ENCODE measurements at places on chromosomes 5 and 9.

GRCh38 chr9:129282272-129282671 is 104.2 kb upstream of the IER5L start:
- no peak for DNase-seq

GRCh38 chr5:32686799-32687498 is 24.2 kb upstream of the NPR3 start:
- no peak for DNase-seq

GRCh38 chr5:126219616-126220015 is 203.6 kb upstream of the GRAMD2B start:
- DNase-seq = no peak

- no peak for DNase-seq
Observed at GRCh38 chr5:71576241-71576640, 10.9 kb upstream of the MCCC2 start.

DNA sequence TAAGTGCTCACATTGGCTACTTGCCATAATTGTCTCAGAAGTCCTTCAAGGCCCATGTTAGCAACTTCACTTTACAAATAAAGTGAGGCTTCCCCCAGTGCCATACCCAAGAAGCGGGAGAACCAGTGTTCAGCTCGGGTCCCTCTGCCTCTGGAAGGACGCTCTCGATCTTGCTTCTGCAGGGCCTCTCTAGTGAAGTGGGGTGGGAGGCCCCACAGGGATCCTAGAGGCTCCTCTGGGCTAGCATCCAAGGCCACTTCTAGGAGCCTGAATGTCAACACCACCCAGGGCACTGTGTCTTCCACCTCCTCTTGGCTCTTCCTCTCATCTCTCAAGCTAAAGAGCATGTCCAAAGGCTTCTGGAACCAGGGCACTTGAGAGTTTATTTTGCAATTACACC is 282.5 kb downstream of the GADD45G start:
- DNase-seq = no peak

GRCh38 chr9:112408819-112409218 is 28.9 kb downstream of the HSDL2 start:
- no peak for DNase-seq

GRCh38 chr9:116163293-116164055 is 9.9 kb downstream of the PAPPA start:
- DNase-seq = no peak

DNA sequence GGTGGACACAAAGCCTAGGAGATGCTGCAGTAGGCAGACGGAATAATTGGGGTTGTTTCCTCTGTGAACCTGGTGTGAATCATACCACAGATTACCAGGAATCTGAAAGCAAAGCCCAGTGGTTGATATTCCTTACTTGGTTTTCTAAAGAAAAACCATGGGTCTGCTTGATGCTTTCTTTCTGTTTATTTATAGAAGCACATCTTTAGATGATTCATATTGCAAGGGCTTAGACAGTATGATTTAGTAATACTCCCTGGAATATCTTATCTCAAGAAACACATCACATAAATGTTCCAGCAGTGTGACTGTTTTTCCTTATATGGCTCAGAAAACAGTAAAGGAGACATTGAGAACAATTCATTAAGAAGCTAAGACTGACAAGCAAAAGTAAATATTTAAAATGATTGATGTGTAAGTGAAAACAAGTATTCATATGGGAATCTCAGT is 623.3 kb downstream of the RAB3C start:
- no peak for DNase-seq

DNA sequence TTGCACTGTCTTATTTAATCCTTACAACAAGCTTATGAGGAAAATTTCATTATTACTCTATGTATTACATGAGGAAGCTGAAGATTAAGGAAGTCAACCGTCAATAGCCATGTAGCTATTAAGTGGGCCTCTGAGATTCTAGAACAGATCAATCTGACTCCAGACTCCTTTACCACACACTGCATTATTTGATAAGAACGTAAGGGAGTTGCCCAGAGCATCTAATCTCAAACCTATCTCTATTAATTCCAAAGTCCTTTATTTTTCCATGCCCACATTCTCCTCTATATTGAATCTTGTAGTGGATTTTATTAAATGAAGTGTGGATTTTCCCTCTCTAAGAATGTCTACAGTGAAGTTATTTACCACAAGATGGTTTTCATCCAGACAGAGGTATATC is 118.2 kb upstream of the MTAP start:
- no peak for DNase-seq

- no peak for DNase-seq
Observed at GRCh38 chr5:174397206-174397605, 327.2 kb upstream of the MSX2 start.

DNA sequence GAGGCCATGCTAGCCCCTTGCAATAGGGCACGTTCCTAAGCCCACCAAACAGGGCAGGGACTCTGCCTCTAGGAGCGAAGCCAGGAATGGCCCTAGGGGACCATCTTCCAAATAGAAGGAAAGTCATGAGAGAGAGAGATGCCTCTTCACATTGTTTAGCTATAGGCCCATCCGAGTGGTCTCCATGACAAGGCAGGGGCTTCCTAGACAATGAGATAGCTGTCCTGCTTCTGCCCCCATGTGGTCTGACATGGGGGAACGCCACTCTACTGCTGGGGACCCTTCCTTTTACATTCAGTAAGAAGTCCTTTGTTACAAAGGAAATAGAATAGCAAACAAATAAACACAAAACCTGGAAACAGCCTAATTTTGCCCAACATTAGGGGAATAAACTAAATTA is 17.9 kb upstream of the KIF4B start:
- DNase-seq = no peak

DNA sequence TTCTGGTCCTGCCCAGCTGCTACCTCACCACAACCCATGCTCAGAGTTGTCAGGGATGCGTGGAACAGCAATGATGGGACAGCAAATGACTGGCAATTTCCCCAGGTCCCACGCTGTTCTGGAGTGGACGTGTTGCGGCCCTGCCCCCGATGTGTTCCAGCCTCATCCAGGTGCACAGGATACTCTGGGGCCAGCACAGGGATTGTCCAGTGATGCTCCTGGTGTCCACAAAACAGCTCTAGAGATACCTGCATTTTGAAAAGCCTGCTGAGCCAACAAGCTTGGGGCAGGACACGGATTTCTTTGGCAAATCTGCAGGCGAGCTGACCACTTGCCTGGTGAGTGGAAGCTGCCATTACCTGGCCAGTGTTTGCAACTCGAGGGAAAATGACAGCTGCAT is 88.7 kb downstream of the ANKRD33B start:
- DNase-seq = no peak

DNA sequence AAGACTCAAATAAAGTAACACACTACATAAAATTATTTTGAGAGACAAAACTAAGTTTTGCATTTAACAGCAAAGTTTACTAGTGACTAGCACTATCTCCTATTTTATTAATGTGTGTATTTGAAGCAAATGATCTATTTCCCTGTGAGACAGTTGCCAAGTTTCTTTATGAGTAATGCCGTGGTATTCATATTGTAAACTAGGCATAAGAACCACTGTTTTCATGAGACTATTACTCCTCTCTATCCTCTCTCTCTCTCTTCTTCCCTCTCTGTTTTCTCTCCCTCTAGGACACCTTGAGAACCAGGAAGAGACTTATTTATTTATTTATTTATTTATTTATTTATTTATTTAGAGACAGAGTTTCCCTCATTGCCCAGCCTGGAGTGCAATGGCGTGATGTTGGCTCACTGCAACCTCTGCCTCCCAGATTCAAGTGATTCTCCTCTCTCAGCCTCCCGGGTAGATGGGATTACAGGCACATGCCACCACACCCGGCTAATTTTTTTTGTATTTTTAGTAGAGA is 61.1 kb downstream of the MLANA start:
- DNase-seq = no peak

DNA sequence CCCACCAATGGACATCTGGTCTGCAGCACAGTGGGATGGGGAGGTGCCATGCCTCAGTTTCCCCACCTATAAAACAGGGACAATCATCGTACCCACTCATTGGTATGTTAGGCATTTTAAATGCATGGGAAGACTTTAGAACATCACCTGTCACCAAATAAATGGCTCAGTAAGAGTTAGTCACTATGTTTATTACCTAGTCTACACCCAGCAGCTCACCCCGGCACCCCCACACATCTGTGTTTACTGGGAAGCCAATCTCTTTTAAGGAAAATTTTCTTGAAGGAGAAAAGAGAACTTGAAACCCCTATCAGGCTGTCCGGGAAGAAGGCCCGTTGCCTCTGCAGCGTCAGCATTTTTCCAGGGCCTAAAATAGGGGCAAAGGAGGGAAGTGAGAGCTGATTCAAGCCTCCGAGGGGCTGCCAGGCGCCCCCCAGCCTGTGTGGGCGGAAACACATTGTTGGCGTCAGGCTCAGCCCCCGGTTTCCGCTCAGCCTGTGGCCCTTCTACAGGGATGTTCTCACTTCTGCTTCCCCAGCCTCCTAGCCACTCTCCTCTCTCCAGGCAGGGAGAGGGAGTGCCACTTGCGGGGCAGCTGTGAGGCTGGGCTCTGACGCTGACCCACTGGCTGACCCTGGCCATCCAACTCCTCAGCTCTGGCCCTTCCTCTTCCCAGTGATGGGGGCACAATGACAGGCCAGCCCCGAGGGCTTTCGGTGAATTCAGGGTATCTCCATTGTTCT is 4.6 kb downstream of the CSF1R start:
- no peak for DNase-seq

- no peak for DNase-seq
Observed at GRCh38 chr5:61245486-61245885, 83.2 kb upstream of the SMIM15 start.

GRCh38 chr5:10442576-10442975 is 897 bp downstream of the ROPN1L start:
- DNase-seq = no peak

DNA sequence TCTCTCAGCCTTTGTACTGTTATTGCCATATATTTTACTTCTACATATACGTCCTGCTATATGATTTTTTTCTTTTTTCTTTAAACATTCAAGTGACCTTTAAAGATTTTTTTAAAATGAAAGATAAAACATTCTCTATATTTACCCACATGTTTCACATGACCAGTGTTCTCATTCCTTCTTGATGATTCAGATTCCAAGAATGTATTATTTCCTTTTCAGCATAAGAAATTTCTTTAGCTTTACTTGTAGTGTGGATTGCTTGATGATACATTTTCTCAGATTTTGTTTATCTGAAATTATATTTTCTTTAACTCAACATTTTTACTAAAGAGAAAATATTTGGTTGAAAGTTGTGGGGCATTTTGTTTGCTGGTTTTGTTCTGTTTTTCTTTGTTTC is 792.1 kb downstream of the BRINP1 start:
- DNase-seq = peak; percentile 24

DNA sequence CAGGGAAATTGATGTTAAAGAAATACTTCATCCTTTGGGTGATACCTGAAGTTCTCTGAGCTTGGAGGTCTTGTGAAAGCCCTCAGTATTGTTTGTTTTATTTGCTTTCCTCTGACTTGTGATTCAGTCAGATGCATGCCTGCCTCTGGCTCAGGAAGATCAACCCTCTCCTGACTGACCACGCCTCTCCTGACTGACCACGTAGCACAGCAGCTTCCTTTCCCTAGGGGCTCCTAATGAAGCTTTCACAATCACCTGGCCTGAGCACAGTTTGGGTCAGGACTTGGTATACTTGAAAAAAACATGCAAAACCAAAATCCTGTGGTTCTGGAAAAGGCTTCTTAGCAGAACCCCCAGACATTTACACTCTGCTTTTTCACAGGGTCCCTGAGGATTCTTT is 3.8 kb downstream of the TGFBI start:
- no peak for DNase-seq

GRCh38 chr5:133265257-133265656 is 213.4 kb downstream of the HSPA4 start:
- DNase-seq = no peak

GRCh38 chr5:124289641-124290311 is 456.7 kb downstream of the ZNF608 start:
- no peak for DNase-seq

DNA sequence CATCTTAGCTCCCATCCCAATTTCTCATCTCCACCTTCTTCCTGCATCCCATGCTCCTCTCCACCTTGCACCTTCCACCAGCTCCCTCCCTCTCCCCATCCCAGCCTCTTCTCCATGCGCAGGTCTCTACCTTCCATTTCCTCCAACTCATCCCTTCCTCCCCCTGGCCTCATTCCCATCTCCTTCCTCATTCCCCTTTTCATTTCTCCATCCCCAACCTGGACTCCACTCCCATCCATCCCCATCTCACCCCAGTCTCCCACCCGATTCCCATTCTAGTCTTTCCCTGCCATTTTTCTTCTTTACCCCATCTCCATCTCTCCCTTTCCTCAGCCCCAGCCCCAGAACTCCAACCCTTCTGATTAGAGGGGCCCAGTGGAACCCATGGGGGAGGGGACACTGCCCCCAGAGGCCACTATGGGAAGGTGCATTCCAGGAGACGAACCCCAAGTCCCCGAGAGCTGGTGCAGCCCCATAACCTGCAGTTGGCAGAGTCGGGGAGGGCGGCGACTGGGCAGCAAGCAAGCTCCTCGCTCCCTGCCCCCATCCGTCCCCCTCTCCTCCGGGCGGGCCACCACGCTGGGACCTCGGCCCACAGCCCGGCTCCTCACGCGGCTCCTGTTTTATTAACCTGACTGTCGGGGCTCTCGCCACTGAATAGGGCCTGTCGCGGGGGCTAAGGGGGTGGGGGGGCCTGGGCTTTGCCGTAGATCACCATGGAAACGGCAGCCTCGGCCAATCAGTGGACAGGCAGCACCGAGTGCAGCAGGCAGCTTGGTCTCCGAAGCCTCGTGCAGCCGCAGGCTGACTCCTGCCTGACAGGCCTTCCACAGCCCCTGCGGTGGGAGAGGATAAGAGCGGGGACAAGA is 66.7 kb downstream of the PCDH1 start:
- no peak for DNase-seq

DNA sequence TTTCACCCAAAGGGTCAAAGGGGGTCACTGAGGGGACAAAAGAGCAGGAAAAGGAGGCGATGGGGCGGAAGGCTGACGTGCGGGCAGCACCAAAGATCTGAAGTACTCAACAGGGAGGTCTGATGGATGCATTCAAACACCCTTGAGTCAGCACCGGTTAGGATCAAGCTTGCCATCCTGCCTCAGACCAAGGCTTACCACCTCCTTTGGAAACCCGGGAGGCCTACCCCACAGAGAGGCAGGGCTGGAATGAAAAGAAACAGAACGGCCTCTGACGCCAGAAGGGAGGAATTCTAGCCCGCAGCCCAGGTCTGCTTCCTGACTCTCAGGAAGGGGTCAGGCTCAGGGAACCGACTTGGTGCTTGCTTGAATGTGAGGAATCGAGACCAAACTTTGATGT is 125.6 kb downstream of the PAPPA start:
- DNase-seq = no peak

DNA sequence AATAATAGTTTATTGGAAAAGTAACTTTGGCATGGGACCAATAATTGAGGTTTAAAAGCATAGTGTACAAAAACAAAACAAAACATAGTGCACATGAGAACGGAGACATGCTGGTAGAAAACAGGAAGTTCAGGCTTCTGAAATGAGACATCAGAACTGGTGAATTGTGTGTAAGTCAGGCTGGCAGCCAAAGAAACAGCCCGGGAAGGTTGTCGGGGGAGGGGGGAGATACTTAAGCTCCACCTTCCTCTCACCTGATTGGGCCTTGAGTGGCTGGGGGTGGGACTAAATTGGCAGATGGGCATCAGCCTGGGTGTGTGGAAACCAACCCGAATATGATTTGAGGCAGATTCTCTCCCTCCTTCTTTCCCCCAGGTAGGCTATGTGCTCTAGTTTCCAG is 256.3 kb downstream of the SMARCA2 start:
- DNase-seq = no peak

GRCh38 chr9:89891591-89892304 is 286.9 kb downstream of the GADD45G start:
- no peak for DNase-seq

GRCh38 chr5:170439223-170439943 is 50.2 kb upstream of the KCNMB1 start:
- DNase-seq = no peak

Measured in amniotic stem cell (primary cell).